ENCODE measurements at places on chromosomes 16 and 17.

DNA sequence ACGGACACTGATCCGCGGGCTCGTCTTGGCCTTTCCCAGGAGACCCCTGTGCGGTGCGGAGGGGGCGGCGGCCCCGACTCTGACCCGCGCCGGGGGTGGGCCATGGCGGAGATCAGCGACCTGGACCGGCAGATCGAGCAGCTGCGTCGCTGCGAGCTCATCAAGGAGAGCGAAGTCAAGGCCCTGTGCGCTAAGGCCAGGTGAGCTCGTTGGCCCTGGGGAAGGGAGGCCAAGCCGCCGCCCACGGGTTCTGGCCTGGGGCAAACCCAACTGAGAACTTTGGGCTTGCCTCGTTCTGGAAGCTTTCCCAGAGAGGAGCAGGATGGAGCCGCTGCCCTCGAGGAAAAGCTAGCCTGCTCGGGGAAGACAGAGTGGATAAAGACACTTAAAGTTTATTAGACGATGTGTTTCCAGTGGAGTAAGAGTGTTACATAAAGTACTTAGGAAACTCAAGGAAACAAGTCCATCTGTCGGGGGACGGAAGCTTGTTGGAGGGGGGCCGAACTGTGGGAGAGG is 540 bp downstream of the PPP4C start:
- DNase-seq: no peak

DNA sequence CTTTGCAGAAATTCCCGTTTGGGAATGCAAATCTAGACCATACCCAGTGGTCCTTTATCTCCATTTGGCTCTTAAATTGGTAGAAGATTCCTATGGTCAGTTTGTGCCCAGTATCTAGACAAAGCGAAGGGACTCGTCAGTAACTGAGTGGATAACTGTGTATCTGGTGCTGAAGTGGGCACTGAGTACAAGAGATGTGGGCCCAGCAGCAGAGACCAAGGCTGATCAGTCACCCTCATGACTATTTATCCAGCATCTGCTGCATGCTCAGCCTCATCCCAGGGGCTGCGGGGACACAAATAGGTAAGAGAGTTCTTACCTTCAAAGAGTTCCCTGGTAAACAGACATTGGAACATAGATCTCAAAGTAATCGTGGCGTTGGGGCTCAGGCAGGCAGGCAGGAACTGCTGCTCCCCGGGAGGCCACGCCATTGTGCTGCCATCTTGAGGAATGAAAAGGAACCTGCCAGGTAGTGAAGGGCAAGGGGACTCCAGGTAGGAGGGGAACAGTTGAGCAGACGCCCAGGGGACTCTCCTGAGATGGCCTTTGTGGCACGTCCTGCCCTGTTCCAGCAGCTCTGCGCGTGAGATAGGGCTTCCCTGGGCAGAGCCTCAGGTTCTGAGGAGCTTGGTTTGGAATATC is 10.3 kb downstream of the NT5M start:
- no peak for DNase-seq

GRCh38 chr17:55434721-55435120 is 13.1 kb upstream of the MMD start:
- no peak for DNase-seq

DNA sequence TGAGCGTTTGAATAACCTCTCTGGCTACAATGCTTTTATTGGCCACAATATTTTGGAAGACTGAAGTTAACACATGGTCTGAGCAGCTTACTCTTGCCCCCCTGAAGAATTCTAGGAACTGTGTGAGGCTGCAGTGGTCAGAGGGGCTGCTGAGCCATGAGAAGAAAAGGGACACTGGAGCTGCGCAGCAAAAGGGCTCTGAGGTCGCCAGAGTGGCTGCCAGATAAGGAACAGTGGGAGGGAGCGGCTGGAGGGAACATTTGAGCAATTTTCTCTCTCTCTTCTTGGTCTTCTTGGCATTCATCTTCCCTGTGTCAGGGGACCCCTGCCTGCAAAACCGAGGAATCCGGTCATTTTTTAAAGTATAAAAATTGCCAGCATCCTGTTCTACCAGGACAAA is 66.1 kb downstream of the CPPED1 start:
- DNase-seq: no peak

DNA sequence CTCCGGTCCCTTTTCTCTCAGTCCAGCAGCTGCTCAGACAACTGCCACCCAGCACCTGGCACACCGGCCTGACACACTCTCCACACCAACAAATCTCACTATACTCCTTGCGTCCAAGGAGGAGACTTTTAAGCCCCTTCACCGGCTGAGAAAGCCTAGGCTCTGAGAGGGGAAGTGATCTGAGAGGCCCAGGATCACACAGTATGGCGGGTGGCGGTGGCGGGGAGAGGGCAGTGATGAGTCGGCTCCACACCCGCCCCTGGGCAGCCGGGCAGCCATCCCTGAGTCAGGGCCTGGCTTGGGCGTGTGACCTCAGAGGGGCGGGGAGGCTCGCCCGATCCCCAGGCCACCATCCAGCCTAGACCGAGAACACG is 569 bp downstream of the FLII start:
- peak; percentile 61 for DNase-seq

- DNase-seq: no peak
Measured at GRCh38 chr16:50268352-50268751, 2.0 kb downstream of the ADCY7 start.

- no peak for DNase-seq
Measured at GRCh38 chr17:15406081-15406480, 61.3 kb downstream of the CDRT4 start.

DNA sequence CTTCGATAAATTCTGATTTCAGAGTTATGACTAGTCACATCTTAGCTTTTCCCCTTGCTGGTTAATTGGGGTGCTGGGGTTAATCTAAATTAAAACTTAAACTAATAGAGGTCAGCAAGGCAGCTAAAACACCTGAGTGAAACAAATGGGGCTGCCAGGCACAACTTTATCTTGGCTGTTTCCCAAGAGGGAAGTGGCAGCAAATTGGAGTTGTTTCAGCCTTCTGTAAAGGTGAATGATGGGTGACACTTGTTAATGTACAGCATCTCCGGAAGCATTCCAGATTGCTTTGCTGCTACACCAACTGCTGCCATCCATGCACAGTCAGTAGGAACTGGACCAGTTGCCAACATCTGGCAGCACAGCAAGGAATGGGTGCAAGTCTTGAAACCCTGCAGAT is 43.9 kb downstream of the AATF start:
- DNase-seq: no peak

DNA sequence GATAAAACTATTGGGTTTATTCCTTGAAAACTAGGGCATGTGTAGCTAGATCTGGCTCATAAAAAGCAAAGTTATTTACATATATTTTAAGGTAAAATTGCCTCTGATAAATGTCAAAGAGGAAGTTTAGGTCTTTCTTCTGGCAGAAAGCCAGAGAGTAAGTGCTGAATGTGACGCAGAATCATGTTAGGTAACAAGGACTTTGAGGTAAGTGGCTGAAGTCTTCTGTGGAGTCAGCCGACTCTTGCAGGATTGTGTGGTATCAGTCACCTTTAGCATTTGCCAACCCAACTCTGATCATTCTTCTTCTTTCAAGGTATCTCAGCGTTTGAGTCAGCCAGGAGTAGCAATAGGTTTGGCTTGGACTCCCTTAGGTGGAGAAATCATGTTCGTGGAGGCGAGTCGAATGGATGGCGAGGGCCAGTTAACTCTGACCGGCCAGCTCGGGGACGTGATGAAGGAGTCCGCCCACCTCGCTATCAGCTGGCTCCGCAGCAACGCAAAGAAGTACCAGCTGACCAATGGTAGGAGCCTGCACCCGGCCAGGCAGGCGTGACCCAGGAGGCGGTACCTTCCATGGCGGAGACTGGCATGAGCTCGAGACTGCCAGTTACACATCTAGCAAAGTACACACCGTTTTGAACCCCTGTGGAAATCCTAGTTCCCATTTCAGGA is 37.9 kb downstream of the SIAH1 start:
- DNase-seq: no peak

DNA sequence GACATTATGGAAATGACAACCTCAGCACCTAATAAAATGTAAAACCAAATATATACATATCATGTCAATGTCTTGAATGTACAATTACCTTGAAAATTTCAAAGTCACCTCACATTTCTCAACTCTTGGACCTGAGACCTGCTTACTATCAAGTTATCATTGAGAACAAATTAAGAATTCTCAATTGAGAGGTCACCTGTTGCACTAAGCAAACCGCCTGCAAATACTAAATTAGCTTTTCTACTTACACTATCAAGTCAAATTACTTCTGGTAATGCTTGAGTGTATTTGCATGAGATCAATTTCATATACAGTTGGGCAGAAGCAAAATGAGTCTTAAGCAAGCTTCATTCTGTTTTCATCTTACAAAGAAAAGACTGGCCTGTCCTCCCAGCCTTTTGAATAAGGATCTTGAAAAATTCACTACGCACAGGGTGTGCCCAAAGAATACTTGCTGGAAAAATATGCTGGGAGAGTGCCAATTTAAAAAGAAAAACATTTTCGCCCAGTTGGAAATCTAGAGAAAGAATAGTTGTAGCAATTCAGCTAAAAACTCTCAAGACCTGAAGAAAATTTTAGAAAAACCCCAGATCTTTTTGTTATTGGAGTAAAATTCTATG is 35.7 kb downstream of the KANSL1 start:
- no peak for DNase-seq

DNA sequence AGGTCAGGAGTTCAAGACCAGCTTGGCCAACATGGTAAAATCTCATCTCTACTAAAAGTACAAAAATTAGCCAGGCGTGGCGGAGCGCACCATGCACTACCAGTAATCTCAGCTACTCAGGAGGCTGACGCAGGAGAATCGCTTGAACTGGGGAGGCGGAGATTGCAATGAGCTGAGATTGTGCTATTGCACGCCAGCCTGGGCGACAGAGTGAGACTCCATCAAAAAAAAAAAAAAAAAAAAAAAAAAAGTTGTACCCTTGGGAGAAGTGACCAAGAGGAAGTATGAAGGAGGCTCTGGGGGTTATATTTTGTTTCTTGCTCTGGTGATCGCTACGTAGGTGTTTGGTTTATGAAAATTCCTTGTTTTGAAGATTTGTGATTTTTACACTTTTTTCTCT is 66.3 kb downstream of the LITAF start:
- DNase-seq: no peak

- no peak for DNase-seq
Measured at GRCh38 chr17:35918665-35919064, 11.9 kb downstream of the RDM1 start.

- DNase-seq: no peak
Measured at GRCh38 chr17:77118251-77118928, 22.4 kb upstream of the SEC14L1 start.

- no peak for DNase-seq
Measured at GRCh38 chr17:38435795-38436194, 7.5 kb downstream of the ARHGAP23 start.

GRCh38 chr16:27670071-27670810 is 120.3 kb downstream of the KATNIP start:
- DNase-seq: no peak

- no peak for DNase-seq
Measured at GRCh38 chr17:67310406-67310805, 56.0 kb downstream of the PSMD12 start.

DNA sequence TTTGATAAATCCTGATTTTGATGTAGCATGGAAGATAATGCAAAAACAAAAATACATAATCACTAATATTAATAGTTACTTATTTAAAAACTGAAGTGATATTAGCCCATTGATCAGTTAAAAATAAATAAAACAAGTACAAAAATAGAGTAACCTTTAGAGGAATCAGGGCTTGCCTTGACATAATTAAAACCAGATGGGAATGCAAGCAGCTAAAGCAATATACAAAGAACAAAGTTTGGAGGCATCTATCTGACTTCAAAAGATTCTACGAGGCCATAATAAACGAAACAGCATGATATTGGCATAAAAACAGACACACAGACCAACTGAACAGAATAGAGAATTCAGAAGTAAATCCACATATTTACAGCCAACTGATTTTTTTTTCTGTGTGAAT is 15.0 kb upstream of the HEATR3 start:
- DNase-seq: no peak

GRCh38 chr16:22312897-22313781 is 15.9 kb downstream of the POLR3E start:
- DNase-seq: no peak

- DNase-seq: no peak
Measured at GRCh38 chr16:11738742-11739544, 3.7 kb downstream of the TXNDC11 start.

DNA sequence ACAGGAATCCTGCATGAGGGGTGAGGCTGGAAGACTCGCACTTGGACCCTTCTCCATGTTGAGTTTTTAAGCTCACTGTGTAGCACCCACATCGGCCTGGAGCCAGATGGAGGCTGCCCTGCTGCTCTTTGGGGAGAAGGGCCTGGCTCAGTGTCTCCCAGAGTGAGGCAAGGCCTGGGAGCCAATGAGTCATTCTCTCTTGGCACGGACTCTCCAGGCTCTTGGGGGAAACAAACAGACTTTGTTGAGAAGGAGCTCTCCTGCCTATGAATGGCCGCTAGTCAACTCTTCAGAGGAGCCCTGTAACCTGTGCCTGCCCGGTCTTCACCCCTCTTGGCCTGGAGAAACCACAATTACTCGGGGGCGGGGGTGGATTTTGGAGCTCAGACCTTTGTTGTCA is 50.8 kb upstream of the MAF start:
- no peak for DNase-seq

GRCh38 chr17:7077911-7078546 is 2.0 kb downstream of the CLEC10A start:
- DNase-seq: no peak

DNA sequence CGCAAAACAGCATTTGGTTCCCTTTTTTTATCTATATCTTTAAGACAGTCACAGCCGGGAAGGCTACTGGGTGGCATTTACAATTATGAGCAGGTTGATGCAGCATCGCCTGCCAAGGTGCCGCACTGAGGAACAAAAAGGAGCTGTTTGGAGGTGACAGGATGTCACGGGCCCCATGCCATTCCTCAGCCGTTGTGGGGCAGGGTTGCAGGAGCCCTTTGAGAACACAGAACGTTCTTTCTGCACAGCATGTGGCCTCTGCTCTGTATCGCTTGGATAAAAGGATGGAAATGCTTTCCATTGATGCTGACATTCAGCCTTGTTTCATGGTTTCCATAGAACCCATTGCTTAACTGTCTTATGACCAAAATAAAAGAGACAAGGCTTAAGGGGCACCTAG is 141.9 kb upstream of the CDH5 start:
- no peak for DNase-seq

DNA sequence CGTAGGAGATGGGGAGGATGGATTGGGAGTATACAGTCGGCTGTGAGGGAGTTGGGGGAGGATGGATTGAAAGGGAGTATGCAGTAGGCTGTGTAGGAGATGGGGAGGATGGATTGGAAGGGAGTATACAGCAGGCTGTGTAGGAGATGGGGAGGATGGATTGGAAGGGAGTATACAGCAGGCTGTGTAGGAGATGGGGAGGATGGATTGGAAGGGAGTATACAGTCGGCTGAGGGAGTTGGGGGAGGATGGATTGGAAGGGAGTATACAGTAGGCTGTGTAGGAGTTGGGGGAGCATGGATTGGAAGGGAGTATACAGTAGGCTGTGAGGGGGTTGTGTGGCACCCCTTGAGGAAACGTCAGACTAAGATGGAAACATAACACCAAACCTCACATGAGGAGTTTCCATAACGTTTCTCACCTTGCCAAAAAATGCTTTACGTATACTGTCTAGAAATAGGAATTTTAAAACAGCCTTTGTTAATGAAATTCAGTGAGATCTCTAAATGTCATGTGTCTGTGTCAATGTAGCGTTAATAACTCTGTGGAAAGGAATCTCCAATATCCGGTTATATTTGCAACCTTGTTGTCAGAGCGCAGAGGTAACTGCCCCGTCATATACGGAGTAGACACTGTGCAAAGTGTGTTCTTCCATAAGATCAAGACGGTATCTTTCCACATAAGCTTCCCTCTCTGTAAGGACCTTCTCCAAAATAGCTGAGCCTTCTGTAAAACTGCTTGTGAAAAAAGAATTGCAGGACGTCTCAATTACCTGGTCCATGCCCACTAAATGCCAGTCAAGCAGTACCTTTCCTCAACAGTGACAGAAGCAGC is 6.3 kb upstream of the VPS53 start:
- no peak for DNase-seq

Measured in GOT3 (cell line).